ENCODE measurements at places on chromosomes 12 and 14.
A peak's percentile ranks its signal among the peaks of the same experiment; 100 is the strongest.

GRCh38 chr12:82688035-82688501, 1.4 kb downstream of the TMTC2 start:
- H3K4me3 ChIP-seq: peak overlapping the region; percentile 90
- H3K27ac ChIP-seq: no peak overlapping the region
- H3K27me3 ChIP-seq: no peaks in the 10 kb centered on the region
- no peaks in the 10 kb centered on the region for H3K36me3 ChIP-seq
- no peak for DNase-seq
- no peaks in the 10 kb centered on the region for H3K4me1 ChIP-seq

DNA sequence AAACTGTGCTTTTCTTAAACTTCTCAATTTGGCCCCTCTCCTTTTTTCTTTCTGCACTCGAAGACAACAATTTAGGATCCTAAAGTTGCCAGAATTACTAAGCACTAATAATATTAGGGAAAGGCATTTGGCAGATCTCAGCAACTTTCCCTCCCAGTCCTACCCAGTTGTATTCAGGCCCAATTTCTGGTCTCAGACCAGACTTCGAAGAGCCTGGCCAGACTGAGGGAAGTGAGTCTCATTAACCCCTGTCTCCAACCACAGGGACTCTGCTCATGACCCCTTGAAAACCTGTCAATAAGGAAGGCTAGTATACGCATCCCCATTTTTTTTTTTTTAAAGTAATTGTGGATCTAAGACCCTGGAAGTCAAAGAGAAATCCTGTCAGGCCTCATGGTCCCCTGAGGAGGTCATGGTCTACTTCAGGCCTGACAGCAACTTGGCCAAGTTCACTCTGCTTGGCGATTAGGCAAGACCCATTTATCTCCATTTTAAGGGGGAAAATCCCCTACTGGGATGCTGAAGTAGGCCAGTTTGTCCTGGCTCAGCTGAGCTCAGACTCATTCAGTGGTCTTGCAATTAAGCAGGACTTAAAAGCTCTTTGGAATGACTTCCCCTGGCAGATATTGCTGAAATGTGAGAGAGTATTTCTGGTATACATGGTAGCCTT, 521.0 kb downstream of the FUT8 start:
- DNase-seq: no peak
- H3K36me3 ChIP-seq: no peaks in the 10 kb centered on the region
- H3K27ac ChIP-seq: no peak overlapping the region
- no peaks in the 10 kb centered on the region for H3K27me3 ChIP-seq

DNA sequence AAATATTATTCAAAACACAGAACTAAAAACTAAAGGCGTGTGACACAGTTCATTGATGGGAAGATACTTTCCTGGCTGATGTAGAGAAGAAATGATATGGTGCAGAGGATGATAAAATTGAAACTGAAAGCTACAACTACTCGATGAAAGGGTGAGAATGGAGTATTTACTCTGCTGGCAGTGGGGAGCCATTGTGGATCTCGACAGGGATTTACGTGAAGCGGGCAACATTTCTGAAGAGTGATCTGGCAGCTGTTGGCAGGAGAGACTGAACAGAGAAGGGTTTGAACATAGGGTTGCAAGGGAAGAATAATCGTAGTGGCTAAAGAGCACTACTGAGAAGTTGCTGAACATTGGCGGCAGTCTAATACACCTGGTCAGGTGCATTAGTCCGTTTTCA, 464.9 kb downstream of the PDZRN4 start:
- DNase-seq: no peak
- H3K4me3 ChIP-seq: no peak overlapping the region
- no peak overlapping the region for H3K27ac ChIP-seq
- no peaks in the 10 kb centered on the region for H3K36me3 ChIP-seq

- H3K27ac ChIP-seq: no peak overlapping the region
- peaks cover 41% of the 10 kb centered on the region for H3K27me3 ChIP-seq
- DNase-seq: peak; percentile 38
- no peaks in the 10 kb centered on the region for H3K4me1 ChIP-seq
- no peak overlapping the region for H3K4me3 ChIP-seq
- H3K36me3 ChIP-seq: no peaks in the 10 kb centered on the region
Observed at GRCh38 chr14:101457936-101458740, 103.2 kb upstream of the DIO3 start.

DNA sequence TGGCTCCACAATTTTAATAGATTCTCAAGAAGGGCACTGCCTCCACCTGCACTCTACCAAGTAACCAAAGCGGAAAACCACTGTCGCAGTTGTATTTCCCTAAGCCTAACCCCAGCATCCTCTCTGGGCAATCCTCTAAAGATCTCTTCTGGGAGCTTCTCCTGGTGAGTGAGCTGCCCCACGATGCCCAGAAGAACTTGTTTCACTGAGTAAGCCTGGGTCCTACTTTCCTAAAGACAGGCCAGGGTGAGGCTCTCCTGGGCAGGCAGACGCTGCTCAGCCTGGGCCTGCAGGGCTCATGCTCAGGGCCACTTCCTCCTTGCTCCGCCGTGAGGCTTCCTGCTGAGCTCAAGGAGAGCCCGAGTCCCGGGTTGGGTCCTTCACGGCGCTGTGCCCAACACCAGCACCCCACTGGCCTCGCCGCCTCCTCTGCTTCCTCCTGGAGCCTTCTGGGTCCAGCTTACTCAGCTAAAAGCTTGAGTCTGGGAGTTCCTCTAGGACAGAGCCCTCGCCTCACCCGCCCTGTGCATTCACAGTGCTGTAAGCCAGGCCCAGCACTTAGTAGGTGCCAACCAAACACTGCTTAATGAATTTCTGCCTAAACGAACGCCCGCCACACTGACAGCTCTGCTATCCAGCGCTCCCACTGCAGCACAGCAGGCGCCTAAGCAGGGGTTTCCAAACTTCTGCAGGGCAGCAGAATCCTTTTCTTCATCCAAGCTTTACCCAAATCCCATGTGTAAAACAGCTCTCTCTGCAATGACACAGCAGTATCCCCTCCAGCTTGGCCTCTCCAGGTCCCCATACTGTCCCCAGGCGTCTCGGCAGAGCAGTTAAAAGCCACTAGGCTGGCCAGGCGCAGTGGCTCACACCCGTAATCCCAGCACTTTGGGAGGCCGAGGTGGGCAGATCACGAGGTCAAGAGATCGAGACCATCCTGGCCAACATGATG, 5.7 kb downstream of the RAB35 start:
- H3K4me1 ChIP-seq: peaks cover 5% of the 10 kb centered on the region
- no peaks in the 10 kb centered on the region for H3K27me3 ChIP-seq

- DNase-seq: no peak
- no peak overlapping the region for H3K4me3 ChIP-seq
- no peaks in the 10 kb centered on the region for H3K36me3 ChIP-seq
- H3K27ac ChIP-seq: no peak overlapping the region
Observed at GRCh38 chr14:82759656-82760055, 1226.0 kb upstream of the SEL1L start.

GRCh38 chr12:132657004-132657727, 30.0 kb downstream of the POLE start:
- H3K4me3 ChIP-seq: no peak overlapping the region
- no peaks in the 10 kb centered on the region for H3K4me1 ChIP-seq
- H3K27me3 ChIP-seq: no peaks in the 10 kb centered on the region

- H3K4me3 ChIP-seq: no peak overlapping the region
- H3K27ac ChIP-seq: no peak overlapping the region
- H3K36me3 ChIP-seq: no peaks in the 10 kb centered on the region
- DNase-seq: no peak
Observed at GRCh38 chr12:86663173-86663572, 407.0 kb upstream of the MGAT4C start.

DNA sequence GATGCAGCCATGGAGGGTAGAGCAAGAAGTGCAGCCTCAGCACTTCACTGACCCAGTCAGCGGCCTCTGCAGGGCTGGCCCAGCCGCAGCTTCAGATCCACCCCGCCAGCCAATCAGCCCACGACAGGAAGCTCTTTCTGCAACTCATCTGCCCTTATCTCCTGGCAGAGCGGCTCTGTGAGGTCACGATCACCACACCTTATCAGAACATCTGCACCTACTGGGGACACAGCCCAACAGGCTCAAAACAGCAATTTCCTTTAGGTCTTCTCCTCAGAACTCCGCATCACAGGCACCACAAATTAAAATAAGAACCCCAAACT, 287.3 kb downstream of the BCL11B start:
- DNase-seq: no peak
- H3K4me1 ChIP-seq: peaks cover 2% of the 10 kb centered on the region
- H3K27ac ChIP-seq: no peak overlapping the region
- no peaks in the 10 kb centered on the region for H3K27me3 ChIP-seq
- no peaks in the 10 kb centered on the region for H3K36me3 ChIP-seq
- no peak overlapping the region for H3K4me3 ChIP-seq

DNA sequence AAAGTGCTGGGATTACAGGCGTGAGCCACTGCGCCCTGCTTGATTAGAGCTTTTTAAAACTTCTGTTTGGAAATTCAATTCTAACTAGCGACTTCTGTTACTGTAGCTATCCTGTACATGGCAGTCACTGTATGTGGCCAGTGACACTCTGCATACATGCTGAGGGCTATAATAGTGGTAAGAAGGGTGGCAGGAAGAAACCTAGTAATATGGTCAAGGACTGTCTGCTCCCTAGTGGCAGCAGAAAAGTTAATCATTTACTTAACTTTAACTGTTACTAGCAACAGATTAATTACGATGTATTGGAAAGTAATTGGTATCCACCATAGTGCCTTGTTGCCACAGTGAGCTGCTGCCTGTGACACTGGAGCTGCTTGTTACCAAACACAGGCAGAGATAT, 149.0 kb downstream of the KITLG start:
- H3K4me3 ChIP-seq: no peak overlapping the region
- no peaks in the 10 kb centered on the region for H3K4me1 ChIP-seq
- H3K27ac ChIP-seq: no peak overlapping the region
- no peak for DNase-seq

DNA sequence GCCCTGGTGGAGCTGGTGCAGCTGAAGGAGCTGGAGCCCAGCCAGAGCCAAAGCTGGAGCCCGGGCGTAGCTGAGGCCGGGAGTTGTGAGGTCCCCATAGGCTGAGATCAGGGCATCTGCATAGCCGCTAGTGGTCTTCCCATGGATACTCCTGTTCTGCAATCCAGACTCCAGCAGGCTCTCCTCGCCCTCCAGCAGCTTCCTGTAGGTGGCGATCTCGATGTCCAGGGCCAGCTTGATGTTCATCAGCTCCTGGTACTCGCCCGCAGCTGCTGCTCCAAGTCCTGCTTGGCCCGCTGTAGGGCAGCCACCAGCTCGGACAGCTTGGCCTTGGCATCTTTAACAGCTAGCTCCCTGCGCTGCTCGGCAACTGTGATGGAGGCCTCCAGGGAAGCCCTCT, 966.1 kb downstream of the FSCB start:
- H3K27ac ChIP-seq: no peak overlapping the region
- peak; percentile 89 for DNase-seq
- H3K4me1 ChIP-seq: no peaks in the 10 kb centered on the region
- no peaks in the 10 kb centered on the region for H3K36me3 ChIP-seq
